T-helper 2 cell treated with Interferon-gamma antibody and Interleukin-4, amounts not matched to agents 100 ng/mL and 5 ng/mL, for 36 hours (primary cell): ENCODE measurements at places on chromosomes 2 and 18. TPM values are rescaled to one million over a fixed set of nuclear protein-coding genes. Genes with fewer than 3 reads are reported as not detected.

The MYO7B gene
- total RNA-seq: 1.6 and 1.7 TPM in 2 replicates

The CTNNA2 gene
- not detected in 2 replicates for total RNA-seq

The TACR1 gene
- not detected in 2 replicates for total RNA-seq

The CYP27C1 gene
- not detected in 2 replicates for total RNA-seq
